ENCODE measurements at places on chromosomes 6 and 20. TPM values are rescaled to one million over a fixed set of nuclear protein-coding genes. Genes with fewer than 3 reads are reported as not detected.

Gene INSM1
- 2.8 TPM for total RNA-seq

Gene LY6G6C
- total RNA-seq: not detected

Gene DNAH8
- total RNA-seq: 23.7 TPM

Gene GTSF1L
- total RNA-seq: 202 TPM

Gene TFAP2A
- 2.7 TPM for total RNA-seq

Gene TULP1
- total RNA-seq: 0.87 TPM

Gene GPX6
- 0.87 TPM for total RNA-seq

Gene AGER
- total RNA-seq: 8.6 TPM

Gene VSTM2L
- total RNA-seq: 40.2 TPM

Gene PRND
- 431 TPM for total RNA-seq

Gene VAPB
- 23.8 TPM for total RNA-seq

Gene HSPA1B
- total RNA-seq: 204 TPM

Gene DNMT3B
- total RNA-seq: 20.6 TPM

Gene DOK5
- total RNA-seq: 1.7 TPM

Gene RAMACL
- total RNA-seq: 1.7 TPM

Gene ASCC3
- 29.3 TPM for total RNA-seq

Gene OR2J3
- 2.9 TPM for total RNA-seq

Gene CRYBG1
- total RNA-seq: 4.8 TPM

Gene STMND1
- total RNA-seq: 19.3 TPM

Gene CAP2
- total RNA-seq: 1.6 TPM

Gene PDCD2
- total RNA-seq: 60.6 TPM

Gene MTFR2
- 8.8 TPM for total RNA-seq

Gene SCRT2
- total RNA-seq: 0.39 TPM

Gene TENT5A
- total RNA-seq: 7.0 TPM

Gene KCNK5
- total RNA-seq: 2.0 TPM

Gene HLA-DRA
- total RNA-seq: 23.4 TPM

Gene SFT2D1
- total RNA-seq: 64.6 TPM

Gene XKR7
- total RNA-seq: 0.39 TPM

Gene C6orf52
- 14.3 TPM for total RNA-seq

Gene ENTPD6
- total RNA-seq: 157 TPM

Gene CCDC170
- total RNA-seq: 3.1 TPM

Gene PLTP
- 53.3 TPM for total RNA-seq

Gene PSORS1C1
- 32.7 TPM for total RNA-seq

Gene RAB5IF
- total RNA-seq: 81.3 TPM

Gene ULBP2
- total RNA-seq: 2.0 TPM

Gene HLA-DQA2
- not detected for total RNA-seq

Gene ECI2
- 52.3 TPM for total RNA-seq

Gene PGC
- 1.3 TPM for total RNA-seq

Gene ZNF391
- total RNA-seq: 12.5 TPM

Gene TFAP2C
- total RNA-seq: 1.9 TPM

Gene GRM1
- total RNA-seq: 2.0 TPM

Gene EYA2
- 14.6 TPM for total RNA-seq

Gene MYMX
- total RNA-seq: not detected

Gene NRSN1
- total RNA-seq: not detected

Gene MOCS1
- total RNA-seq: 16.8 TPM

Gene SPATA25
- 14.9 TPM for total RNA-seq

Gene KLHDC3
- total RNA-seq: 207 TPM

Gene ANGPT4
- total RNA-seq: 0.56 TPM

Gene PTCHD4
- total RNA-seq: 1.6 TPM

Gene DEF6
- total RNA-seq: 13.1 TPM

Gene C20orf144
- 119 TPM for total RNA-seq

Gene PLCB4
- 19.4 TPM for total RNA-seq

Gene GLP1R
- total RNA-seq: 0.55 TPM

Gene DLL1
- 4.6 TPM for total RNA-seq

Gene CCN5
- 152 TPM for total RNA-seq

Gene HLA-F
- 25.3 TPM for total RNA-seq

Gene RAET1L
- total RNA-seq: 0.43 TPM

Gene LBP
- total RNA-seq: 1.2 TPM
